ENCODE measurements at places on chromosomes 4 and X.
A peak's percentile ranks its signal among the peaks of the same experiment; 100 is the strongest.

GRCh38 chrX:147953976-147954375, 27.2 kb upstream of the FMR1NB start:
- DNase-seq = no peak

GRCh38 chr4:18155067-18156041, 133.8 kb upstream of the LCORL start:
- DNase-seq = no peak

- DNase-seq = no peak
Measured at GRCh38 chr4:123339507-123340380, 56.9 kb upstream of the SPRY1 start.

DNA sequence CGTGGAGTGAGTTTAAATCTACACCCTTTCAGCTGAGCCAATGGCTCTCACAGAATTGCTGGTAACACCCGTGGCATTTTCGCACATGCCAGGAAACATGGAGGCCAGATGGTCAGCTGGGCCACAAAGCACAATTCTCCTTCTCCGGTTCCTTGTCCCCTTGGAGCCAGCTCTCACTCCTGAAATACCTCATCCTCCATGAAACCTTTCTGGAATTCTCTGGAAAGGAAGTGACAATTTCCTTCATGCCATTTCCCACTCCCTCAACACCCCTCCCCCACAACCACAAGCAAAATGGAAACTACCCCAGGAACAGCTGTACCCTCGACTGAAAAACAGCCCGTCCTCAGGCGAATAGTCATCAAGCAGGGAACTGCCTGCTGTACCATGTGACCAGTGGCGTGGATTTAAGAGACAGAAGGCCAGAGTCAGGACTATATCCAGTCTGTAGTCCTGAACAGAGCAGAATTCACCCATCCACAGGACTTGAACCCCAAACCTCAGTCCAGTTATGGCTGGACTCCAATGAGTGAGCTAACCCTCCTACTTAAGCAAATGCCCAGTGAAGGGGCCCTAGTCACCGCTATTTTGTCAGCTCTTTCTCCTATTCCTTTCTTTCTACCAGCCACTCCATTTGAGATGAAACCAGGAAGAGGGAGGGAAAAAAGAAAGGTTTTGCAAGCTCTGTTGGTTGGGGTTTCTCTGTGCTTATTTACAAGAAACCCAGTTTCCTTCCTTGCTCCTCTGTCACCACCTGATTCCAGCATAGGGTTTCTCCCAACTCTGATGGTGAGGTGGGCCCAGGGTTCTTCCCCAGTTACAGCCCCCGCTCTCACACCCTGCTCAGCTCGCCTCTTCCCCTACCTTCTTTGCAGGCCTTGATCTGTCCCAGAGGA, 24.5 kb downstream of the ELF4 start:
- DNase-seq = no peak

- peak; percentile 28 for DNase-seq
Measured at GRCh38 chr4:850323-850945, 24.5 kb upstream of the CPLX1 start.

DNA sequence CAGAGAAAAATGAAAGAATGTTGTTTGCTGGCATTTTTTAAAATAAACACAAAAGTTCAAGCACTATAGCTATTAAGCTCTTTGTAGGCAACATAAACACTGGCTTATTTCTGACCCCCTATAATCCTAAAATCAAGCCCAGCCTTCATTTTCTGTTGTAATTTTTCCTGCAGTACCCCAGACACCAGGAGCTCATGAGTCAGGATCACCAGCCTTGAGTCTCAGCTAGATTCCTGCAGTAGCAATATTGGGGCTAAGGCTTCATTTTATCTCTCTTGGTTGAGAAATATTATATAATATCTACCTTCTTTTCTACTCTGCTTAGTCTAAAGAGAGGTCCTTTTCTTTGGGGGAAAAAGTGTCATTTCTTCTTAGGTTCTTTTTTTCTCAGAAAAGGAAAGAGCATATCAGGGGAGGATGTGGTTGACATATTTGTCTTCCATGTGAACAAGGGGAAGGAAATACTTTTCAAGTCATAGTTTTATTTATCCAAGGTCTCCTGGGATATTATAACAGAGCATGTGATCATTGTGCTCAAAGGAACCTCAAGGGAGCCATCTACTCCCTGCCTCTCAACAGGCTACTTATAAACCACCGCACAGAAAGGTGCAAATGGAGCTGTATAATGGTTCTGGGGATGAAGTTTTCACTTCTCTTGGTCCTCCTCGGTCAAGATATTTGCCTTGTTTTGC, 678.3 kb upstream of the NR3C2 start:
- no peak for DNase-seq

DNA sequence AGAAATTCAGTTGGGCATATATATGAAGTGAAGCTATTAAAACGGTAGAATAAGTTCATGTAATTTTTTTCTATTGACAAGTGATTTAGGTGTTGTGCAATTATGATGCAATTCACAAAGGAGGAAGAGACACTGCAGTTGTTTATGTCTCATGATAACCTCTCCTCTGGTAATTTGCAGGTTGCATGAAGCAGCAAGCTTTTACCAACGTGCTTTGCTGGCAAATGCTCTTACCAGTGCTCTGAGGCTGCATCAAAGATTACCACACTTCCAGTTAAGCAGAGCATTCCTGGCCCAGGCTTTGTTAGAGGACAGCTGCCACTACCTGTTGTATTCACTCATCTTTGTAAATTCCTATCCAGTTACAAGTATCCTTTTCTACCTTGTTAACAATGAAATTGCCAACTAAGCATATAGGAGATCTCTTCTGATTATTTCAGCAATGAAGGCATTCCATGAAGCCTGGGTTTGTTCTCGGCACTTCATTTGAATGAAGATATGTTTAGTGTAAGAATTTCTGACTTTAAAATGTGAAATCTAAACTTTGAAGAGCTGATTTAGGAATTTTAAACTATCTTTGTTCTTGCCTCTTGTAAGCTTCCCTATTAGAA, 3.9 kb downstream of the TMEM33 start:
- no peak for DNase-seq

GRCh38 chrX:30593440-30594200, 16.1 kb upstream of the TASL start:
- DNase-seq = no peak

- peak; percentile 84 for DNase-seq
Measured at GRCh38 chrX:70444326-70444945, at the start of gene DLG3. Gene DLG3 (plus strand): TSS chrX:70444835. CDS start chrX:70445202, 367 bp downstream.

DNA sequence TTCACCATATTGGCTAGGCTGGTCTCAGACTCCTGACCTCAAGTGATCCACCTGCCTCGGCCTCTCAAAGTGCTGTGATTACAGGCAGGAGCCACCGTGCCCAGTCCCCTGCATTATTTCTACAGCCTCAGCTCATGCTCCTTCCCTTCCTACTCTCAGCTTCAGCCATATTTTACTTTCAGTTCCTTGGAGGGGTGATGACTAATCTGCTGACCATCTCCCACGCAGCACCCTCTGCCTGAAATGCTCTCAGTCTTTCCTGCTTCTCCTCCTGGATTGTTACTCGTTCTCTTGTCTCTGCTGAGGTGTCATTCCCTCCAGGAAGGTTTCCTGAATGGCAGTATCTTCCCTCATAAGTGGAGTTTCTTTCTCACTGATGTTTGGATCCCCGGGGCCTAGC, 63.3 kb downstream of the MOSPD2 start:
- DNase-seq = no peak

DNA sequence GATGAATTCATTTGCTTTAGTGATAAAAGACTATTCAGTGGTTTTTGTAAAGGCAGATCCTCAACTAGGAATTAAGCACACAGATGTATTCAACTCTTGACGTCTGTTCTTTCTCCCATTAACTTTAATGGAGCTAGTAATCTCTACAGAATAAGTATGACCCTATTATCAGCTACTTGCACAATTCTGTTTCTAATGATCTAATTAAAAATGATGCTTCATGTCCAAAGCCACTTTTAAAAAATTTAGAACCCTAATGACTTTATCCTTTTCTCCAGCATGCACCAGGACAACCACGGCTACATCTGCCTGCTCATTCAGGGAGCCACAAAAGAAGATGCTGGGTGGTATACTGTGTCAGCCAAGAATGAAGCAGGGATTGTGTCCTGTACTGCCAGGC, 85.4 kb downstream of the CBR4 start:
- DNase-seq = peak; percentile 33

- DNase-seq = no peak
Measured at GRCh38 chr4:152115794-152116193, 355.0 kb upstream of the GATB start.

GRCh38 chr4:187158003-187158402, 434.3 kb upstream of the FAT1 start:
- no peak for DNase-seq

- DNase-seq = peak; percentile 46
Measured at GRCh38 chrX:18377796-18378195, 23.3 kb upstream of the SCML2 start.

DNA sequence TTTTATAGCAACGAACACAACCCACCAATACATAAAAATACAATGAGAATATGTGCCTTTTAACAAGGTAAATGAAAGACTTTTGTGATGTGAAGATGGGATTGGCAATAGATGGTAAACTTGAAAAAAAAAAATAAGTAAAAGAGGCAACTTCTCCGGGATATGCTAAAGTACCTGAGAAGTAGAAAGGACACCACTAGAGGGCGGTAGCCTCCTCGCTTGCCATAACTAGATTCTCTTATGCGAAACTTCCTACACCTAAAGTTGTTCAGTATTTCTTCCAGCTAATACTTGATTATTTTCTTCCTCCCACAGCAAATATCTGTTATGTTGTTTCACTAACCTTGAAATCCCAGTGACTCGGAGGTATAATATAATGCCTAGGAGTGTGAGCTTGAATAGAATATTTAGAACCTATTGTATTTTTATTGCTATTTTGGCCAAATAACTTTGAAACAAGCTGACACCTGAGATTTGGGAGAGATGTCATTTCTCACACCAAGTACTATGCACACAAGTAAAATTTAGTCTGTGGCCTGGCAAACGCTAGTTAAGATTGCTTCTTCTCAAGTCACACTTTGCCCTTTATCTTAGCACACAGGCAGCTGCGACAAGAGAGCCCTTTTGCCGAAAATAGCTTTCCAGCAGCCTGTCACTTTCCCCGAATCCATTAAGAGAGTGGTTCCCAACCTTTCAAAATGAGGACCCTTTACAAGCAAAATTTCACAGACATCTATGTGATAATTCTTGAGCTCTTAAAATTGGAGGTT, 44.9 kb upstream of the PDLIM5 start:
- DNase-seq = peak; percentile 36

DNA sequence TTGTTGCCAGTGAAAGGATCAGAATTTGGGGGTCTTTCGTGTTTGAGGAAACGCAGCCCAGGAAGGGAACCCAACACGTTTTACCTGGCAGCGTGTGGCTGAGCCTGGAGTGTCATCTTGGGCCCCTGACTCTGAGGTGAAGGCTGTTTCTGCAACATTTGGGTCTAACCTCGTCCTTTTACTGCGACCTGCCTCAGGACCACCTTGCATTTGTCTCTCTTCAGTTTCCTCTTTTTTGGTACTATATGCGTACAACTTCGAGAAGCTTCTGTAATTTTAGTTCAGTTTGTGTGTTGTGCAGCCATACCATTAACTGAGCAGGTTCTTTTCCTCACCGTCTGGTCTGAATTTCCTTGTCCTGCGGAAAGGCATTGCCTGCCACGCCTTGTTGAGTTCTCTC, 61.5 kb downstream of the TMEM131L start:
- DNase-seq = no peak

GRCh38 chr4:146095091-146095690, 80.3 kb upstream of the LSM6 start:
- peak; percentile 17 for DNase-seq

DNA sequence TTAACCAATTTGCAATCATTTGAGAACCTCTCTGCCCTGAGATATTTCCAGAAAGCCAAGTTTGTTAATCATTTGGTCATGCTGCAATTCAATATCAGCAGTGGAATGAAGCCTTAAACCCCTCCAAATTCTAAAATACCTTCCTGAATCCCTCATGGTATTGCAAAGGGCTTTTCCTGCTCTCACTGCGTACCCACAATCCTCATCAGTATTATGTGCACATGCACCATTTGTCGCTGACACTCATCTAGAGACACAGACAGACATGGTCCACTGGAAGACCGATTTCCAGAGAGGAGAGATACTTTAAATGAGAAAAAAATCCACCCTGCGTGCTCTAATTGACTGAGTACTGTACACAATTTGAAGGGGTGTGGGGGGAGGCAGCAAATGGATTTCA, 104.4 kb downstream of the GPC3 start:
- no peak for DNase-seq

DNA sequence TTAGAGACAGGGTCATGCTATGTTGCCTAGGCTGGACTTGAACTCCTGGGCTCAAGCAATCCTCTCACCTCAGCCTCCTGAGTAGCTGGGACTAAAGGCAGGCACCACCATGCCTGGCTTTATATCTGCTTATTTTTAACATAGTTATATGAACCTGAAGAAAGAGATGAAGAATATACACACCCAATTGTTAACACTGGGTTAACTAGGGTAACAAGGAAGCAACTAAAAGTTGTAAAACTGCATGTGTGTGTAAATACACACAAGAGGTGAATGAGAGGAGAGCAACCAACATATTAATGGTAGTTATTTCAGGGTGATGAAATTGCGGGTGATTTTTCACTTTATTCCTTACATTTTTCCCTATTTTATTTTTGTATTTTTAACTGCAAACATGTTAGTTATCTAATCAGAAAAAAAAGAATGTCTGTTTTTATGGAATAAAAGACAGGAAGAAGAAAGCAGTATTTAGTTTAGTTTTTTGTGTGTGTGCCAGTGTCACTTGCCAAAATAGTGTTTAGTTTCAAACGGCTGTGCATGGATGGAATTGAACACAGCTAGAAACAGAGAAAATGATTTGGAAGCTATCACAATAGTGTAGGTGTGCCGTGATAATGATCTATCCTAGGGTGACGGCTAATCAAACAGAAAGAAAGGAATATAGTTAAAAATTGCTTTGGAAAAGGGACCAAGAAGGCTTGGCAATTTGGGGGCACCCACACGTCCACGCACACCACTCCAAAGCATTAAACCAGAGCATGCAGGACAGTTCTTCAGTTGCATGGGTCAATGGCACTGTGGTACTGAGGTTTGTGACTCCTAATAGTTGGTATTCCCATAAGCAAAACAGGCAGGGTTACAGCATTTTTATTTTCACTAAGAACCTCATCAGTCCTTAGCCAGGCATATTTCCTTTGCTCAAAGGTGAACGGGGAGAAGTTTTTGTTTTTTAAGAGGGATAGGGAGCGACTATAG, 89.1 kb upstream of the KLHL13 start:
- DNase-seq = no peak

GRCh38 chr4:37864786-37865185, 26.1 kb upstream of the TBC1D1 start:
- no peak for DNase-seq

DNA sequence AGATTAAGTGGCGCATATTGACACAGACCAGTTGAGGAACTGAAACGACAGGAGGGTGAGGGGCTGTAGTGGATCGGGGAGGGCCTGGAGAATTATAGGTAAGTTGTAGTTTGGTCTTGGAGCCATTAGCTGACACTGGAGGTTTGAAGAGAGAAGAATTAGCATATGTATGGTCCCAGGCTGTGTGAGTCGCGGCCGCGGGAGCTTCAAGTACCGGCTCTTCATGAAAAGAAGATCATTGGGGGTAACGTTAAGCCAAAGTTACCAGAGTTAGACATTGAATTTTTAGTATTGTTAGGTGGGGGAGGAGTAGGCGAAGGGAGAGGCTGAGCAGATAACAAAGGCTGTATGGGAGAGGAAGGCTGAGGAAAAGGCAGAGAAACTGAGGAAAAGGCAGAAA, 56.5 kb downstream of the ZNF674 start:
- DNase-seq = no peak
